ENCODE measurements at places on chromosomes 16 and 17. TPM values are rescaled to one million over a fixed set of nuclear protein-coding genes. Genes with fewer than 3 reads are reported as not detected.

- no peak overlapping the region for H3K27ac ChIP-seq
- DNase-seq: no peak
- no peaks in the 10 kb centered on the region for H3K4me1 ChIP-seq
- H3K27me3 ChIP-seq: no peaks in the 10 kb centered on the region
- no peaks in the 10 kb centered on the region for H3K36me3 ChIP-seq
These were observed 6.0 kb upstream of the MRPL38 start for GRCh38 chr17:75910699-75911098.

- DNase-seq: peak; percentile 27
- H3K27ac ChIP-seq: peak overlapping the region; percentile 50
- no peaks in the 10 kb centered on the region for H3K36me3 ChIP-seq
- no peaks in the 10 kb centered on the region for H3K27me3 ChIP-seq
These were observed 169.3 kb upstream of the AXIN2 start for GRCh38 chr17:65730711-65731169.

GRCh38 chr17:31559584-31560501, 168.4 kb downstream of the RAB11FIP4 start:
- H3K4me3 ChIP-seq: peak overlapping the region; percentile 80
- H3K4me1 ChIP-seq: peaks cover 27% of the 10 kb centered on the region
- DNase-seq: no peak
- H3K27me3 ChIP-seq: no peaks in the 10 kb centered on the region
- no peak overlapping the region for H3K27ac ChIP-seq
- no peaks in the 10 kb centered on the region for H3K36me3 ChIP-seq

DNA sequence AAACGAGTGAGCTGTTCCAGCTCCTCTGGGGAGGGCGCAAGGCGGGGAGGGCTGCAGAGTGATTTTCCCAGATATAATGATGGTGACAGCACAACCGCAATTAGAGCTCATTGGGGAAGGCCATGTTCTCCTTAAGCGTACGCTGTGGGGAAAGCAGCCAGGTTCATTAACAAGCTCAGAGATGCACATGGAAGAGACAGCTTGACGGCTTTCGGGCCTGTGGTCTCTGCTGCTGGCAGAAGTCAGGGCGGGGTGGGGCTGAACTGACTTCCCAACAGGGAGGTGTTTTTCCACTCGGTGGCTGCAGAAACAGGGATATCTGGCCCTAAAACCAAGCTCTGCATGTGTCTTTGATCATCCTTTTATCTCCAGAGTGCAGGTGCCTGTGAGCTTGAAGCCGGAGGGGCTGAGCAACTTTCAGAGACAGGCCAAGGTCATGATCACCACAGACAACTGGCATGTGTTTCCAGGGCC, 24.0 kb upstream of the CACNG1 start:
- no peaks in the 10 kb centered on the region for H3K36me3 ChIP-seq
- H3K27me3 ChIP-seq: no peaks in the 10 kb centered on the region
- no peak overlapping the region for H3K27ac ChIP-seq
- no peak overlapping the region for H3K4me3 ChIP-seq
- H3K4me1 ChIP-seq: no peaks in the 10 kb centered on the region

GRCh38 chr17:61828694-61829093, 34.6 kb downstream of the BRIP1 start:
- no peak for DNase-seq
- H3K27ac ChIP-seq: no peak overlapping the region
- no peaks in the 10 kb centered on the region for H3K27me3 ChIP-seq
- H3K4me3 ChIP-seq: no peak overlapping the region

DNA sequence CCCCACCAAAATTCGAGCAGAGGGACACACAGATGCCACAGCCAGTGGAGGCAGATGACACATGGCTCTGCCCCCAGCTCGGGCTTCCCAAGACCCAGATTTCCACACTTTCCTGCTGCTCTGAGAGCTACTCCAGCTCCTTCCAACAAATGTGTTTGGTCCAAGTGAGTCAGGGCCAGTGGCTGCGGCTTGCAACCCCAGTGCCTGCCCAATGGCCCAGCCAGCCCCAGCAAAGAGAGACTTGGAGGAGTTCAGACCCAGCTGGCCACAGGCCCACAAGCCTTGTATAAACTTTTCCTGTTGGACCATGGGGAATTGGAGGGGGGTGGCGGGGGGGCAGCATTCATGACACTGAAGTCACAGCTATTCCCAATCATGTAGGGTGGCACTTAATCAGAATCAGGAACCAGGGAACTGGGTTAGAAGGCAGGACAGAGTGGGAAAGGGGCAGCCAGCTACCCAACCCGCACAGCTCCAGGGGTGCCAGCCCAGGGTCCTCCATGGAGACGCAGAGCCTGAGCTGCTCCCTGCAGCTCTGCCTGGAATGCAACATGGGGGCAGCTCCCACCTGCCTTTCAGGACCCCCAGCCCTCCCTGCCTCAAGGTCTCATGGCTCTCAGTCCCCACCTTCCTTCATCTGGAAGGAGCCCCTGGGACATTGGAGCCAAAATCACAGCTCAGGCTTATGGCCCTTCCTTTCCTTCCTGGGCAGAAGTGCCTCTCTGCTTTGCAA, 17.5 kb upstream of the C16orf78 start:
- H3K4me1 ChIP-seq: no peaks in the 10 kb centered on the region
- peaks cover 6% of the 10 kb centered on the region for H3K27me3 ChIP-seq
- no peak for DNase-seq
- H3K36me3 ChIP-seq: no peaks in the 10 kb centered on the region
- H3K4me3 ChIP-seq: no peak overlapping the region

DNA sequence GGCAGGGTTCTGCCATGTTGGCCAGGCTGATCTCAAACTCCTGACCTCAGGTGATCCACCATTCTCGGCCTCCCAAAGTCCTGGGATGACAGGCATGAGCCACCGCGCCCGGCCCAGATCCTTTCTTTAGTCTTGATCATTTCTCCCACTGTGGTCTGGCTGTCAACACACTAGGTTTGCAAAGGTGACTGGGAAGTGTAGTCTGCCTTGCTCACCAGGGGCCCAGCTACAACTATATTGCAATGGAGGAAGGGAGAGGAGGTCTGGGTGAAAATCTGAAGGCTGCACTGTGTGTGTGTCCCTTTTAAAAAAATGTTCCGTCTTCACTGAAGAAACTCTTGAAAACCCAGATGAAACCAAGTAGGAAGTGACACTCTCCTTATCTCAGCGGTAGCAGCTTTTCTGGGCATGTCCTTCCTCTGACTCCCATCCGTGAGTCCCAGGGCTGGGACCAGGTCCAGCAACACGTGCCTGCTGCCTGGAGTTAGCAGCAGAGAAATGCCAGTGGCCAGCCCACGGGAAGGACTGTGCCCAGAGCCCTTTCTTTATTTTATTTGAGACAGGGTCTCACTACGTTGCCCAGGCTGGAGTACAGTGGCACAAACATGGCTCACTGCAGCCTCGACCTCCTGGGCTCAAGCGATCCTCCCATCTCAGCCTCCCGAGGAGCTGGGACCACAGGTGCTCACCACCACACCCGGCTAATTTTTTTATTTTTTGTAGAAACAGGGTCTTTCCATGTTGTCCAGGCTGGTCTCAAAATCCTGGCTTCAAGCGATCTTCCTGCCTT, 17.8 kb upstream of the KIF19 start:
- no peaks in the 10 kb centered on the region for H3K4me1 ChIP-seq
- H3K36me3 ChIP-seq: no peaks in the 10 kb centered on the region
- H3K27me3 ChIP-seq: peaks cover 4% of the 10 kb centered on the region
- no peak overlapping the region for H3K27ac ChIP-seq
- H3K4me3 ChIP-seq: no peak overlapping the region
- DNase-seq: peak; percentile 69

DNA sequence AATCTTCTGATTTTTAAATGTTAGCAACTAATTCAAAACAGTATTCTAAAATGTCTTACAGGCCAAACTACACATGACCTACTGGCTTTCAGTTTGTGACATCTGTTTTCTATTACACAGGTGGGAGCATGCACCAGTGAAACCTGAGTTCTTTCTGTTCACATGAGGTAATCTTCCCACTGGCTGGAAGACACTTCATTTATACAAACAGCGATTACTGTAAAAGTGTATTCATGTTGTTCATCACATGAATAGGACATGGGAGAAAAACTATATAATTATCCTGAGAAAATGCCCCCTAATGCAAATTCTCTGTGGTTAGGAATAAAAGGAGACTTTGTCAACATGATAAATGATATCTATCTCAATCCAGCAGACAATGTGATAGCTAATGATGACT, 11.1 kb upstream of the PIK3R5 start:
- H3K27me3 ChIP-seq: no peaks in the 10 kb centered on the region
- H3K4me3 ChIP-seq: no peak overlapping the region
- no peaks in the 10 kb centered on the region for H3K4me1 ChIP-seq
- H3K36me3 ChIP-seq: no peaks in the 10 kb centered on the region
- no peak for DNase-seq

GRCh38 chr17:75114552-75115314, 5.0 kb downstream of the ARMC7 start:
- H3K4me1 ChIP-seq: peaks cover 19% of the 10 kb centered on the region
- peak overlapping the region; percentile 76 for H3K27ac ChIP-seq
- no peak overlapping the region for H3K4me3 ChIP-seq
- H3K27me3 ChIP-seq: no peaks in the 10 kb centered on the region
- DNase-seq: no peak

GRCh38 chr16:2835638-2836493, 5.8 kb downstream of the ZG16B start:
- peaks cover 16% of the 10 kb centered on the region for H3K27me3 ChIP-seq
- no peak overlapping the region for H3K4me3 ChIP-seq
- no peaks in the 10 kb centered on the region for H3K36me3 ChIP-seq
- H3K4me1 ChIP-seq: no peaks in the 10 kb centered on the region
- DNase-seq: no peak

TMED6 gene
- 0.28 TPM for total RNA-seq

IRX6 gene
- 0.13 TPM for total RNA-seq

PERCC1 gene
- total RNA-seq: 0.69 TPM

All from adrenal gland (tissue), 19 donors.